ENCODE measurements at places on chromosomes 7 and 10. TPM values are rescaled to one million over a fixed set of nuclear protein-coding genes. Genes with fewer than 3 reads are reported as not detected.

The RBP3 gene
- total RNA-seq = not detected

The HMX2 gene
- not detected for total RNA-seq

The CELF2 gene
- 36.9 TPM for total RNA-seq

- no peak for DNase-seq
Observed at GRCh38 chr10:93072225-93072712, 1.4 kb upstream of the CYP26A1 start.

DNA sequence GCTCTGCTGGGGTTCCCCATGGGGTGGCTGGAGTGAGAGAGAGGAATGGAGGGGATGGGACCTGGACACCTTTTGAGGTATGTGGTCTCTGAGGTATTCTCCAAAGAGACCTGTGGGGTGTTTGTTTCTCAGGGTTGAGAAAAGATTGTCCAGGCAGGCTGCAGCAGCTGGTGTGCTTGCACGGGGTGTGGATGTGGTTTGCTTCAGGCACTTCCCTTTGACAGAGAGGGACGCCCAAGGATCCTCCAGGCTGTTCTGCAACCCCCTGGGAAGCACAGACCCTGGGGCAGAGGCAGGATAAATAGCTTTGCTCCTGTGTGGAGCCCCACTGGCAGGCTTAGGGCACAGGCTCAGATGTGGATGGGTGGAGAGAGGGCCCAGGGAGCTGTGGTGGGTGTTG is 115.1 kb upstream of the AGK start:
- no peak for DNase-seq

Measured in ureter (tissue), 1 donor.